NCI-H524 (cell line): ENCODE measurements at places on chromosomes 5 and 9.

GRCh38 chr5:52800394-52801213 is 12.9 kb downstream of the ITGA1 start:
- peak; percentile 42 for DNase-seq

DNA sequence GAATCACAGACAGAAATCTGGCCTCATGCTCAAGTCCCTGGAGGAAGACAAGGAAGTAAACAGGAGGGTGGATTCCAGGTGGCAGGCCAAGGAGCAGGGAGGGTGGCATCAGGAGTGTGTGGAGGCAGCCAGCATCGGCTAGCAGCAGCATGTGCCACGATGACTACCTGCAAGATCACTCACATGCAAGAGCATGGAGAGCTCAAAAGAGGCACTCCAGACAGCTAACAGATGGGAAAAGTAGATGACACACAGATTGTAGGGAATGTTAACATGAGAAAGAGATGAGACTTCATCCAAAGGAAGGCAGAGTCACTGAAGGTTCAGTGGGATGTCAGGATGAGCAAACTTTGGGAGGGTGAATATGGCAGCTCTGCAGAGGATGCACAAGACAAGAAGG is 104.3 kb downstream of the SEMA5A start:
- DNase-seq = peak; percentile 42

DNA sequence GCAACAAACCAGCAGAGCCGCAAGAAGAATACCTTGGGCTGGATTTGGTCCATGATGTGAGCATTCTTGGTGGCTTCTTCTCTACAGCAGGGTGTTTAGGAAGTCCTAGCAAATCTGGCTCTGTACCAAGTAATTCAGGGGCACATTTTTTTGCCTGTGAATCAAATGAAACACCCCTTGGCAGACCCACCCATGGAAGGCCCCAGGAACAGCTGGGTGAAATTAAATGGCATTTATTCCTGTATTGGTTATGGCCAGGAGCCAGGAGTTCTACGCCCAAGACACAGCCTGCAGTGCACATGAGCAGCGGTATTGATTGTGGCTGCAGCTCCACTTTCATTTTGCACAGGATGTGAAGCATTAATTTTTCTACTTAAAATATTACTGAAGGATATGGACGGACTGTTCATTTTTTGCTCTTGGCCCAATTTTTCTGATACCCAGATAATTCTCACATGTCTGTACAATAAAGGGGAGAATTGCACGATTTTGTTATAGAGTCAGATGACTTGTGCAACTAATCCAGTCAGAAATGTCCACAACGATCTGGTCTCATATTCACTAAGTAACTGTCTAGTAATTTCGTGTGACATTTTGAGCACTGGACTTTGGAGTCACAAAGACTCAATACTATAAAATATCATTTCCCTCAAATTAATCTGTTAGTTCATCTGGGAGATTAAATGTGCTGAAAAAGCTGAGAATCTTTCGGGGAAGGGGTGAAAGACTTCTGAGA is 120.7 kb upstream of the APC start:
- DNase-seq = no peak

- peak; percentile 49 for DNase-seq
Observed at GRCh38 chr9:89721971-89722530, 117.2 kb downstream of the GADD45G start.
